ENCODE measurements at places on chromosomes 2 and 18.

- no peak for DNase-seq
These were observed 63.9 kb downstream of the NEB start for GRCh38 chr2:151670346-151670745.

DNA sequence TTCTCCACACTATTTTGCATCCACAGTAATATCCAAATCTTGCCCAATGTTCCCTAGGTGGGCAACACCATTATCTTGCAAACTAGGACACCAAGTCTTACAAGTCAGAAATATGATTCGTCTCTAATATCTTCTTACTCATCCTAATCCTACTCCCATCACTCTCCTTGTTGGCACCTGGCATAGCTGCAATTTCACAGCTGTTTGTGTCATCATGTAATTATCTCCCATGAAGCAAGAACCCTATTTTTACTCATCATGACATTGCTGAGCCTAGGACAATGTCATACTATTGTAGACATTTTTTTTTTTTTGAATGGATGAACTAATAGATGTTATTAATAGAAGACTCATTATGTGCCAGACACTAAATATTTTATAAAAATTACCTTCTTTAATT is 91.3 kb upstream of the CCDC141 start:
- no peak for DNase-seq

DNA sequence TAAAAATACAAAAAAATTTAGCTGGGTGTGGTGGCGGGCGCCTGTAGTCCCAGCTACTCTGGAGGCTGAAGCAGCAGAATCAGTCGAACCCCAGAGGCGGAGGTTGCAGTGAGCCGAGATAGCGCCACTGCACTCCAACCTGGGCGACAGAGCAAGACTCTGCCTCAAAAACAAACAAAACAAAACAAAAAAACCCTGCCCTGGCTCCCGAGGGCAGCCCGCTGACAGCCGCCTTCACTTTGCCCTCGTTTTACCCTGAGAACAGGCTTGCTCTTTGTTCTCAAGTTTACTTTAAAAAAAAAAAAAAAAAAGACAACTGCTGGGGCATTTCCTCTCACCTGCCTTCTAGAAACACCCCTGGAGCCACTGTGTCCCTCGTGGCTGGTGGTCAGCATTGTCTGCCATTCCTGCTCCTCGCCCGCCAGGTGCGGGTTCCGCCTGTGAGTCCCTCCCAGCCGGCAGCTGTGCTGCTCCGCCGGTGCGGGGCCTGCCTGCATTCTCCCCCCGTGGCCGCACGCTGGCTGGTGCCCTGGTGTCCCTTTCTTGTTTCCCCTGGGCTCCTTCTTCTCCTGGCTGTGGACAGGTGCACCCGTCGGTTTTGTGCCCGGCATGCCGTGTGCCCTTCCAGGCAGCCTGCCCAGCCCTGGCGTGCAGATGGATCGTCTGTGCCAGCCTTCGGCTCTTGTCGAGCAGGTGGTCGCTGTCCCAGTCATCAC is 105.7 kb downstream of the USP40 start:
- DNase-seq: no peak

- no peak for DNase-seq
These were observed 2.8 kb downstream of the TMEM169 start for GRCh38 chr2:216084547-216084946.

DNA sequence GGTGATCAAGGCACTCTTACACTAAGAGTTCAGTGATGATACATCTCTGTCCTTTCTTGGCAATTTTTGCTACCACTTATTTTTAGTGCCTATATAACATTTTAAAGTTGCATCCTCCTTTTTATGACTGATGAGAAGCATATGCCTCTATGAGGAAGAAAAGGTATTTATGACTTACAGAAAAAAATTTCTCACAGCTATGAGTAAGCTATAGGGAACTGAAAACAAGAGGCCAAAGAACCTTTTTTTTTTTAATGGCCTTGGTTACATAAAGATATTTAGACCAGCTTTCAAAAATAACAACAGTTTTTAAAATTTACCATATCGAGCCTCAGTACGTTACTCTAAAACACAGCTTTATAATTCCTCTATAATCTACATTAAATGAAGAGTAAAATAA is 21.3 kb downstream of the MBD5 start:
- DNase-seq: no peak
